ENCODE measurements at places on chromosomes 2 and 18.

DNA sequence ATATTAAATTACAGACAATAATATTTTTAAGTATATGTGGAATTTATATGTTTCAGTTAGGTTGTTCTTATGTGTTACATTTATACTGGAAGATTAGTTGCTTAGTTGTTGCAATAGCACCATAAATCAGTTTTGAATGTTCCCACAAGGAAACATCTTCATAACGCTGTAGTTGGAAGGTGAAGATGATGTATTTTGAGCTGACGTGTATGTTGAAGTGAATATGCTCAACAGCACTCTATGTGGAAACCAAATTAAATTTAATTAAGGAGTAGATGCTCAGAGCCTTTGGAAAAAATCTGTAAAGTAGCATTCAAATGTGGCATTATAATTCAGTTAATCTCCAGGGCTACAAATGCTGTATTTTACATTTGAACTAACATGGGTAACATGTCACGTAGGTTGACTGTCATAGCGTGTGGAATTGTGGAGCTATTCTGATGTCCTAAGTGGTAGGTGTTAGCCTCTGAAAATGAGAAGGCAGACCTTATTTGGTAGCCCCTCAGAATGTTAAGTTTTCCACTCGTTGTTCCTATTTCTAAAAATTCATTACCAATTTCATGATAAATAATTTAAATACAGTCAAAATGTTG is 88.5 kb downstream of the MEIS1 start:
- DNase-seq = no peak

DNA sequence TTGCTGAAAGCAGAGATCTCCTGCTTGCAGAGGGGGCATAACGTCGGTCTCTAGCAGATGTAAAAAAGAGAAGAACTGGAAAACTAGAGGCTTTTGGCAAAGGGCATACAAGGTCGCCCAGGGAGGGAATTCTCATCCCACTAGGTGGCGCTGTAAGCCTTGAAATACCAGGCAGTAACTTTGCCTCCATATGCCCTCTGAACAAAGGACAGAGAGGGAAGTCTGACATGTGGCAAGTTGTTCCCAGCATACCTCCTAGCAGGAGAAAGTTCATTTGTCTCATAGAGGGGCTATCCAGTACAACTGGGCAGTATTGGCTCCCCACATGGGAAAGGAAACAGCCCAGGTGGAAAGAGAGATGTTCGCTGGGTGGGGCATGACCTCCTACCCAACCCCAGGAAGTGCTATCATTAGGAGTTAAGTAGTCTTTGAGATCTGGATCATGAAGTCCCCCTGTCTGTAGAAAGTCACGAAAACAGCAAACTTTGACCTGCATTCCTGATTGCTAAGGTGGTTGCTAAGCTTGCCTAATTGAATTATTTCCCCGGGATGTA is 39.9 kb downstream of the STK17B start:
- peak; percentile 61 for DNase-seq

GRCh38 chr2:207107551-207107950 is 58.2 kb downstream of the KLF7 start:
- no peak for DNase-seq

- no peak for DNase-seq
Observed at GRCh38 chr2:150584081-150584480, 96.6 kb upstream of the RND3 start.

DNA sequence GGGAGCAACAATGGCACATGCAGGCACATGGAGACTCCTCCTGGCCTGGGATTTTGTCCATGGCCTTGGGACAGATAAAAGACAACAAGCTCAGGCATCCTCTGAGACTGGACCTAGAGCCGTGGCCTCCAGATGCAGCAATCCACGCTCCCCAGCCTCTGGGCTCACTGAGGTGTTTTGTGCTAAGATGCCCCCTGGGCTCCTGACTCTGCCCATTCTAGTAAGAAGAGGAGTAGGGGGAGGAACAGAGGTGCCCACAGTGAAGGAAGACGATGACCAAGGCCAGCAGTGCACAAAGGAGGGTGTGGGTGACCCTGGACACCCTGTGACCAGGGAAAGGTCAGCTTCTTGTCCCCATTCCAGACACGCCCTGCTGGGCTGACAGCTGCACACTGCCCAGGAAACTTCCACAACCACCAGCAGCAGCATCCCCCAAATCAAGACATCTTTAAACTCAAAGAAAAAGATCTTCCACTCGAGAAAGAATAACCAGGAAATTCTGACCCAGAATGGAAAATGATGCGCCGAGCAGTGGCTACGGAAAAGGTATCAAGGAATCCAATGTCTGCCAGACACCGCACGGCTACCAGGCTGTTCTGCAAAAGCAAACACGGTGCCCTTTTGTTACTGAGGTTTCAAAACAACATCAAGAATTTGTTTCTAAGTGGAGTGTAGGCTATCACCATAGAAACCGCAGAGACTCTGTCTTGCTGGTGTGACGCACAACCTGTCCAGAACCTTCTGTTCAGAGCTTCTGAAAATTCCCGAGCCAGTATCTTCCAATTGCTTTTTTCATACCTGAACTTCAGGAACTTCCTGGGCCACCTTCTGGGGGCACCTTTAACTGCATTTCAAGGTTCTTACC is 65.5 kb downstream of the ZNF516 start:
- DNase-seq = no peak
